ENCODE measurements at places on chromosomes 12 and 14. TPM values are rescaled to one million over a fixed set of nuclear protein-coding genes. Genes with fewer than 3 reads are reported as not detected.
A peak's percentile ranks its signal among the peaks of the same experiment; 100 is the strongest.

DNA sequence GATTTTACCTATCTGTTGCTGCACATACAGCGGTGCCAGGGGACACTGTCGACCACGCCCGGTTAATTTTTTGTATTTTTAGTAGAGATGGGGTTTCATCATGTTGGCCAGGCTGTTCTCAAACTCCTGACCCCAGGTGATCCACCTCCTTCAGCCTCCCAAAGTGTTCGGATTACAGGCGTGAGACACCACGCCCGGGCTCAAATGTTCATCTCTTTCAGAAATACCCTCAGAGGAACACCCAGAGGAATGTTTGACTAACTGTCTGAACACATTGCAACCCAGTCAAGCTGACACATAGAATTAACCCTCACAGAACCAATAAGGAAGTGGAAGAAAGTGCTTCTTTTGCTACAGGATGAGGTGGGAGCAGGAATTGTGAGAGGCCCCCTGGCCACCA is 15.0 kb upstream of the ETFBKMT start:
- DNase-seq: no peak

- peak; percentile 20 for DNase-seq
These were observed 962 bp downstream of the LEMD3 start for GRCh38 chr12:65170209-65170881.

PRIMA1 gene
- total RNA-seq: 5.7 TPM

DNA sequence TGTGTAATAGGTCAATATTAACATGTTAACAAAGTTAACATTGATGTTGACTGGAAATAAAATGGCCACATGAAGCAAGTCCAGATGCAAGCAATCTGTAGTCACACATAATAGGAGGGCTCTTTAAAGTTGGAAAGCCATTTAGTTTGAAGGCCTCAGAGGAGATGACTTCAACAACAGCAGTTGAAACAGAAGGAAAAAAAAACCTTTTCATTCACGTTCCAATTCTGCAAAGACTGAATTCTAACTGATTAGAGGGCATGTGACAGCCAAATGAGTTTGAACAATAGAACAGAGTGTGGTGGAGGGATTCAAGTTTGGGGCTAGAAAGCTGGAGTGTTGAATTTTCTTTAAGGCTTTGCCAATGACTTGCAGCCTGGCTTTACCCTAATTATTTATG is 41.5 kb upstream of the DAAM1 start:
- no peak for DNase-seq

GRCh38 chr14:24398653-24399446 is at the start of gene NYNRIN:
Gene NYNRIN, plus strand, starts transcription at chr14:24399003. Its CDS starts 244 bp downstream, at chr14:24399247.
- DNase-seq: no peak

- no peak for DNase-seq
These were observed 2.2 kb downstream of the RIN3 start for GRCh38 chr14:92515546-92516343.

DNA sequence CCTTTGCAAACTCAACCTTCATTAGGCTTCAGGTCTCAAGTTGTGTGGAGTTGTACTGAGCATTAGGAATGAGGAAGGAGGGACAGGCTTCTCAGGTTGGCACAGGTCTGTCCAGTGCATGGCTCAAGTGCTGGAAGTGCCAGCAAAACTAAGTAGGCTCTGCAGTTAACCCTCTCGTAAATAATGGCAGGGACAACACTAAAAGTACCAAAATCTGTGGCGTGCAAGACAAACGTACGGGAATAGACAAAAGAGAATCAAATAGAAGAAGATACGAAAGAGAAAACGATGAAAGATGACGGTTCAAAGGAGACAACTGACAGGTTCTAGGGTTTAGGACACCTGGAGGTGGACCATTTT is 612 bp downstream of the TRAPPC6B start:
- DNase-seq: peak; percentile 36

- DNase-seq: no peak
These were observed 59.0 kb upstream of the FAM181A start for GRCh38 chr14:93868165-93868564.

DNA sequence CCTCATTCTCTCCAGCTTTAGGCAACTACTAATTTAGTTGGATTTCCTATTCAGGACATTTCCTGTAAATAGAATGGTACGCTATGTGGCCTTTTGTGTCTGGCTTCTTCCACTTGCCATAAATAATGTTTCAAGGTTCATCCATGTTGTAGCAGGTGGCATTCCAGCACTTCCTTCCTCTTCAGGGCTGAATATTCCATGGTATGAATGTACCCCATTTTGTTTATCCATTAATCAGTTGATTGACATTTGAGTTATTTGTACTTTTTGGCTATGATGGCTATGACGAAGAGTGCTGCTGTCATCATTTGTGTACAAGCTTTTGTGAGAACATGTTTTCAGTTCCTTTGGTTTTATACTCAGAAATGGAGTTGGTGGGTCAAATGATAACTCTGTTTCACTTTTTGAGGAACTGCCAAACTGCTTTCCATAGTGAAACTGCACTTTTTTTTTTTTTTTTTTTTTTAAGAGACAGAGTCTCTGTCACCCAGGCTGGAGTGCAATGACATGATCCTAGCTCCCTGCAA is 6.5 kb upstream of the CDK2AP1 start:
- DNase-seq: no peak

GRCh38 chr12:5898874-5899273 is 46.2 kb downstream of the ANO2 start:
- DNase-seq: no peak

DNA sequence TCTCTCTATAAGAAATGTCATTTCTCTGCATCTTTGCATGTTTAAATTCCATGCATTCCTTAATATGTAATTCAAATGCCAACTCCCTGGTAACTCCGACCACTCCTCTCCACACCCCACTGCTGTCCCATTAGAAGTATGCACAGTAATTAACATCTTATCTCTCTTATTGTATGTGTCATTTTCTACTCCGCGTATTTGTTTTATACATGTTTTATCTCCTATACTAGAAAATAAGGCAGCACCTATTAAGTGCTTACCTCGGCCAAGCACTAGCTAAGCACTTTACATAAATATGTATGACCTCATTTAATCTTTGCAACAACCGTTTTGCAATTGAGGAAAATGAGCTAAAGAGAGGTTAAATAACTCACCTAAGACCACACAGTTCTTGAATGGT is 469.8 kb downstream of the BCAT1 start:
- DNase-seq: no peak

GRCh38 chr12:8819666-8819980 is 2.8 kb upstream of the A2ML1 start:
- no peak for DNase-seq

DNA sequence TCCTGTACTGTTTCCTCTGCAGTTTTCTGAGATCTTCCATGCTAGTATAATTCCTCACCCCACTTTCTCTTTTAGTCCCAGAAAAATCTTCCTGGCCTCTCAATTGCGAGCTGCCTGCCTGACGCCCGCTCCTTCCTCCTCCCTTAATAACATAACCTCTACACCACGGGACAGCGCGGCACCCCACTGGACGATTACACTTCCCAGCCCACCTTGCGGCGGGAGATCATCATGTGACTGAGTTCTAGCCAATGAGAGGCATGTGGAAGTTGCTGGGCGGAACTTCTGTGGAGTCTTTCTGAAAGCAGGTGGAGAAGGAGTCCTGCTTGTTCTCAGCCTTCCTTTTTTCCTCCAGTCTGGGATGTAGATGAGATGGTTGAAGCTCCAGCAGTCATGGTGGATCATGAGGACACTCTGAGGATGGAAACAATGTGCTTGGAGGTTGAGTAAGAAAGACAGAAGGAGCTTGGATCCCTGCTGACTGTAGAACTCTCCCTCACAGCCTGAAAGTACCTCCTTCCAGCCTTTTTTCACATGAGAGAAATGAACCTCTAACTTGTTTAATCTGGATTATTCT is 133.6 kb upstream of the VRK1 start:
- no peak for DNase-seq

- DNase-seq: no peak
These were observed 124.9 kb downstream of the GXYLT1 start for GRCh38 chr12:42019746-42020145.

ARG2 gene
- 8.4 TPM for total RNA-seq

PLXNC1 gene
- 58.2 TPM for total RNA-seq

DNA sequence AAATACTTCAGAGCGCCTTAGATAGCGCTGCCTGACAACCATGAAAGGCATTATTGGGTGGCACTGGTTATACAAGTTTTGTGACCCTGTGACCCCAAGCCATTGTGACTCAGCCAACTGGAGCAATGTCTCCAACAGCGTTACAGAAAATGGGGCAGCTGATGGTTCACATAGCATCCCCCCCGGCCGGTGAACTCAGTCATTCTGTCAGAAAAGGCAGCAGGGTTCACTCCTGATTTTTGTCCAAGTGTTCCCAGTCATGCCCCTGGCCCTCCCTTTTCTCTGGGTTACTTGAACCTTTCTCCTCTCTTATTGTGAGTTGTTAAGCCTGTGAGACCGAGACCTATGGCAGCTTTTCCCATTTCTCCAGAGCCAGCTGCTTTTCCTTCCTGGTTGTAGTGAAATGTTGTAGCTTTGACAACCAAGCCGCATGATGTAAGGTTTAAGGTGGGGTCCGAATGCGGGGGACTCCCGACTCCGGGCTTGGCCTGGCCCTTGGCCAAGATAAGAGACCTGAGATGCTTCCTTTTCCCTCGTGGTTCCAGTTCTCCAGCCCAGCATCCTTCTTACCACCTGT is 22.0 kb downstream of the CD9 start:
- no peak for DNase-seq

DNA sequence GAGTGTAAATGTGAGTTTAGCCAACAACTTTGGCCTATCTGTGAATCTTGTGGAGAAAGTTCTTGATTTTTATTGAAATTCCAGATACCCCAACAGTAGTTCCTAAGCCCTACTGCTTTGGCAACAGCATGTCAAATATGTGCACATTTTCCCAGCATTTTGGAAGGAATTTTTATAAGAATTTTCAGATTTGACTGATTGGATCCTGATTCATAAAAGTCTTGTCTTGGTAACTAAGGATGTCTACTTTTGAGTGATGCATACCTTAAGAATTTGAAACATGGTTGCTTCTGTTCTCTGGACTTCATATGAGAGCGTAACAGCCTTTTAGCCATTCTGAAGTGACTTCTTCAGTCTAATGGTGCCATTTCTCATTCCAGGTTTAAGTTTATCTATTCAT is 106.7 kb downstream of the ANO4 start:
- no peak for DNase-seq

ETV6 gene
- total RNA-seq: 6.8 TPM

DNA sequence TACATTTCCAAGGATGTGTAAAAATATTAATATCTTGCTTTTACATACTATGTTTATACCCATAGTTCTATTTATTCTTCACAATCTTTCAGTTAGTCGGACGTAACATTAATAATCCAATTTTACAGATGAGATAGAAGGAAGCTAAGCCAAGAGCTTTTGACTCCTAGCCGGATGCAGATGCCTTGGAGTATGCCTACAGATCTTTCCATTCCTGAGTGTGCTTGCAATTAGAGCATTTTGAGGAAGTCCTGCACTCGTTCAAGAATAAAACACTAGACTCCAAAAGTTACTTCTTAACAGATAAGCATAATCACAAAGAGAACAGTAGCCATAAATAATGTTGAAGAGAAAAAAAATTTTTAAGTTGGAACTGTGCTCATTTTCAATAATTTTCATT is 337.6 kb upstream of the CLEC14A start:
- no peak for DNase-seq

GRCh38 chr14:100108042-100108825 is 43.0 kb downstream of the EVL start:
- no peak for DNase-seq

Measured in spinal cord (tissue), 10 donors.